NCI-H1092 treated with DMSO at 0.1 percent for 48 hours (cell line): ENCODE measurements at places on chromosomes 7 and 10.

- peak; percentile 0 for DNase-seq
These were observed 102.7 kb downstream of the ZNF248 start for GRCh38 chr10:37754538-37755323.

DNA sequence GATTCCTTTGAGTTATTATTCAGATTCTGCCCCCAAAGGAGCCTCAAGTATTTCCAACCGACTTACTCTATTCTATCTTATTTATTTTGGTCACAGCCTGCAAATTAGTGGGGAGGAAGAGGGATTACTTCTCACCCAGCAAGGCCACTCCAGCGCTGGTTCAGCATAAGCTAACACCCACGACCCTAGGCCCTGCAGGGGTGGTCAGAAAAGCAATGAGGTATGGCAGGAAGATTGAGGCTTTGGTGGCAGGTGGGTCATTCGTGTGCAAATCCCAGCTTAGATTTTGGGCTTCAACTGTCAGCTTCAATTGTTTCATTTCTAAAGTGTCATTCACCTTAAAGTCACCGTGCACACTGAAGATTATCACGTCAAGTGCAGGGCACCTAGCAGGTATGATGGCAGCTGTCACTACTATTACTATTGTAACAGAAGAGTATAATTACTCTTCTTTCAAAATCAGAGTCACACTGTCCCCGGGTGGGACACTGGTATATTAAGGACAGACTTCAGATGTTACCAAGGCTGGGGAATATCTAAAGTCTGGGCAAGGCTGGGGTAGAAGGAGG is 48.8 kb upstream of the OPTN start:
- no peak for DNase-seq

DNA sequence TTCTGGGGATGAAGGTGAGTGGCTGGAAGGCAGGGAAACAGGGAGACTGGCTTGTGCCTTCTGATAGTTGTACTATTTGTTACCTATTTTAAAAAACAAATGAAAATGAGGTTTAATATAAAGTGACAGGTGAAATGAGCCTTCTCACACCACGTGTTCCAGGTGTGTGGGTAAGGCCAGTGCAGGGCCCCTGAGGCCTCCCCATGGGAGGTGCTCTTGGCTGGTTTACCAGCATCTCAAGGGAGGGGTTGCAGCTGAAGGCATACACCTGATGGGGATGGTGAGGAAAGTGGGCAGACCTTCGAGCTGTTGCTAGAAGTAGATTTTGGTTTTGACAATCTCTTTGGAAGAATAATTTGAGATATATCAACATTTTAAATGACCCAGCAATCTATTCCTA is 103.6 kb downstream of the ARHGAP22 start:
- no peak for DNase-seq

DNA sequence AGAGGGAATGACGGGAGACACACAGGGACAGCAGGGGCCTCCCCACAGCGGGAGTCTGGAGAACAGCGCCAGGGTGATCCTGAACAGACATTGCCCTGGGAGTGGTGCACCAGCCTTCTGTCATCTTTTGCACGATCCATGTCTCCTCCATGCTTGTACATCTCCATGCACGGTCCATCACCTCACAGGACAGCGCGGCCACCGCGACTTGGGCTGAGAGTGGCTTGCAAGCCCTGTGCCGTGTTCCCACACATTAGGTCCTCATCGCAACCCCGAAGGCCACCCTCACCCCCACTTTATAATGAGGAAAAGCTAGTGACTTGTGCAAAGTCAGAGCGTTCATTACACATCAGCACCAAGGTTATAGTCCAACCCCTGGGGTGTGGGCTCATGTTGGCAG is 64.7 kb downstream of the CDH23 start:
- DNase-seq: no peak

DNA sequence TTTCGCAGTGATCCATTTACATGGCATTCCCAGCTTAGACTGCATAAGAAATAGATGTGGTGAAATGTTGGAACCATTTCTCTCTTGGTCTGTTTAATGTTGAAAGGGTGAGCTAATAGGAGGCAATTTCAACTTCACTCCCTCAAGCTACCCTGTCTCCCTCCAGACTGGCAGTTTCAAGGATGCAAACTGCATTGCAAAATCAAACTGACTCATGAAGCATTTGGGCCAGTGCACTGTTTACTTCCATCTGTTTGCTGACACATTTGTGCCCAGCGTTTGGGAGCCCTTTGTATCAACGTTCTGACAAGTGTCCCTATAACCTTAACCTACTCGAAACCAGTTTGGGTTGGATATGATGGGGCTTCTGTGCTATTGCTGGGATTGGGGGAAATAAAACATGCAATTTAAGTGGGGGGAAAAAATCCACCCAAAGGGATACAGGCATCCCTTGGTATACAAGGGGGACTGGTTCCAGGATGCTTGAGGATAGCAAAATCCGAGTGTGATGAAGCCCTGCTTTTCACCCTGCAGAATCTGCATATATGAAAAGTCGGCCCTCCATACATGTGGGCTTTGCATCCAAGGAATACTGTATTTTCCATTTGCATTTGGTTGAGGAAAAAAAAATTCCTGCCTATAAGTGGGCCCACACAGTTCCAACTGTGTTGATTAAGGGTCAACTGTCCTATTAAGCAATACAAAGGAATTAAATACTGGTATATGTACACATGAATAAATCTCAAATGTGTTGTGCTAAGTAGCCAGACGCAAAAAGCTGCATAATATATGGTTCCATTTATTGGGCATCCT is 15.6 kb downstream of the RHEB start:
- DNase-seq: no peak

DNA sequence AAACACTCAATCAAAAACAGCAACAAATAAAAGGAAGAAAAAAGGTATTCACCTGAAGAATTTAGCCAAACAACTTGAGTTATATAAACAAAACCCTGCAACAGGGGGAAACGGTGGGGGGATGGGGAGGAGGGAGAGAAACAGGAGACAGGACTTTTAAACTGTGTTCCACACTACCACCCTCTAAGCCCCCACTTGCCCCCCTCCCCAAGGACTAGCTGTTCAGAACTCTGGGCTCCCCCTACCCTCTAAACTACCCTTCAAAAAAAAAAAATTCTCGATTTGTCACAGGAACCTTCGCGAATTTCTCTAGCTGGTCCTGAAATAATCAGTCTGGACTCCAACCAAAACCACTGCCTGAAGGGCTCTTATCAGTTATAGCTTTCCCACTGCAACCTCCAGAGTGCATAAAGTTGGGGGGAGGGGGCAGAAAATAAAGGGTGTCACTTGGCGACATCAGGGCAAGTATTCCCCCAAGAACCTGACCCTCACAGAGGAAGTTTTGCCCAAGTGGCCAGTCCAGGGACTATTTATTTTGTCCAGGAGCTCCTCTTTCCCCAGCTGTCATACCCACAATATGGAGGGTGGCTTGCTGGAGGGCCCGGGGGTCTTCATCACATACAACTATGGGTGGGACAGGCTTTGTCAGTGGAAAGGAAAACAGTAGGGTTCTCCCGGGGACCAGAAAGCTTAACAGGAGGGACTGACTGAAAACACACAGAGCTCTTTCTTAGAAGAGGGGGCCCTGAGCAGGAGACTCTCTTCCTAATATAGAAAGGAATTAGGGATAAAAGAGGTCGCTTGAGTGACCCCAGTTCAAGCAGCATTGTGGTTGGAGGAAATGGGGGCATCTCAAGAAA is 1.3 kb downstream of the UBE2H start:
- DNase-seq: peak; percentile 71

- no peak for DNase-seq
These were observed 176.7 kb upstream of the LRRN3 start for GRCh38 chr7:110914263-110914662.

- DNase-seq: no peak
These were observed 291.7 kb upstream of the HABP2 start for GRCh38 chr10:113261161-113261560.

DNA sequence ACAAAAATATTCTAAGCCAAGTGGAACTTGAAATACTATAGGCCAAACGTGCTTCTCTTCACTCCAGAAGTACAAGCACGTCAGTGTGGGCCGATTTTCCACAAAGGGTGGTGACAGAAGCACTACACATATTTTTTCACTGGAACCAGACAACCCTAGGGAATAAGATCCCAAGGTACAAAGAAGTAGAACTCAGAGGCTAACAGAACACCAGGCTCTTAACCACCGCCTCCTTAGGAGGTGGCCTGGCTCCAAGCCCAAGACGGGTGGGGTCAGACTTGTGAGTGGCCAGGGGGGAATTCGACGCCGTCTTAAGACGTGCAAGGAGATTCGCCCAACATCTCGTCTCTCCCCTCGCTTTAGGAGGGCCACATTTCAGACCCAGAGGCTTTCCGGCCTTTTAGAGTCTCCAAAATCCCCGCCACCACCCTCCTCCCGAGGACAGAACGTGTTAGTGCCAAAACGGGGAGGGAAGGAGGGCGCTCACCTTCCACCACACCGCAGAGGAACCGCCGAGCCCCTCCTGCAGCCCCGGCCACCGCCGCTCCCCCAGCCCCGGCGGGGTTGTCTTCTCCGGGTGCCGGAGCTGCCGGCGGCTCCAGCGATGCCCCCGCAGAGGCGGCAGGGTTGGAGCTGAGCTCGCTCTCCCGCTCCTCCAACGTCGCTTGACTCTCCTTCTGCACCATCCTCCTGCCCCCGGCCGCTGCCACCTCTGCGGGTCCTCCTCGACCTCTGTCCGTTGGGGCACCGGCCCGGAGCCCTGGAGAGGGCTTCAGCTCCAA is 716 bp downstream of the OGA start:
- DNase-seq: no peak

DNA sequence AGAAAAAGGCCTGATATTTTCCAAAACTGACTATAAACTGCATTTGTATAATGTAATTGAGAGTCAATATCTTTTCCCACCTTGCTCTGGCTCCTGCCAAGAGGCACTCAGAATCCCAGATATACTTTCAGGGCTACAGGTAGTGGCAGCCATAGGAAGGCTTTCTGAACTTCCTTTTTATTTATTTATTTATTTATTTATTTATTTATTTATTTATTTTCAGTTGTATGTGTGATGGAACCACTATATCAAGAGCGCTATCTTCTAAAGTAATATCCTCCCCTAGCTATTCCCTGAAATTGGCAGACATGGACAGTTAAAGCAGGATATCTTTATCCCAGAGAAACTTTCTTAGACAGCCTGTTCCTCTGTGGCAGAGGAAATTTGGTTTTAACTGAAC is 86.7 kb downstream of the SEMA3E start:
- no peak for DNase-seq

- DNase-seq: no peak
These were observed 24.3 kb upstream of the TOMM7 start for GRCh38 chr7:22846961-22847360.
